Right ventricle myocardium inferior (tissue), 1 donor: ENCODE measurements at places on chromosomes 1 and 21. TPM values are rescaled to one million over a fixed set of nuclear protein-coding genes. Genes with fewer than 3 reads are reported as not detected.

The GLMN gene
- total RNA-seq: 5.4 TPM

The NECAP2 gene
- 17.7 TPM for total RNA-seq

The TRIM17 gene
- total RNA-seq: 0.38 TPM

- DNase-seq: no peak
Observed at GRCh38 chr1:200453553-200453905, 43.7 kb upstream of the ZNF281 start.

DNA sequence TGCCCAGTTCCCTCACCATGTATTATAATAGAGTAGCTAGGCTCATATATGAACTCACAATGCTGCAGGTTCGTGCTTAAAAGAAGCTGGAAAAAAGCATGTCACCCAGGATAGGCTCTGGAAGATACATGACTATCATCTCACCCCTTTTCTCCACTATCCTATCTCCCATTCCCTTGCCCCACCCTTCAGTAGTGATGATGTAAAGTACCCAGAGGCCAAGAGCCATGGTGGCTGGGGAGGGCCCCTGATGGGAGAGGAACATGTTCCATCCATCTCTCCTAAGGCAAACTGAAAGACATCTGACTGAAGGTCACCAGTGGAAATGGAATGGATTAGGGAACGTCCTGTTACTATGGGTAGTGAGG is 20.3 kb upstream of the RBBP5 start:
- no peak for DNase-seq
